ENCODE measurements at places on chromosomes 12 and 14.

GRCh38 chr12:103909811-103910210, 20.4 kb upstream of the HSP90B1 start:
- DNase-seq: no peak

- DNase-seq: peak; percentile 38
These were observed 62.4 kb downstream of the UBR7 start for GRCh38 chr14:93269341-93270068.

DNA sequence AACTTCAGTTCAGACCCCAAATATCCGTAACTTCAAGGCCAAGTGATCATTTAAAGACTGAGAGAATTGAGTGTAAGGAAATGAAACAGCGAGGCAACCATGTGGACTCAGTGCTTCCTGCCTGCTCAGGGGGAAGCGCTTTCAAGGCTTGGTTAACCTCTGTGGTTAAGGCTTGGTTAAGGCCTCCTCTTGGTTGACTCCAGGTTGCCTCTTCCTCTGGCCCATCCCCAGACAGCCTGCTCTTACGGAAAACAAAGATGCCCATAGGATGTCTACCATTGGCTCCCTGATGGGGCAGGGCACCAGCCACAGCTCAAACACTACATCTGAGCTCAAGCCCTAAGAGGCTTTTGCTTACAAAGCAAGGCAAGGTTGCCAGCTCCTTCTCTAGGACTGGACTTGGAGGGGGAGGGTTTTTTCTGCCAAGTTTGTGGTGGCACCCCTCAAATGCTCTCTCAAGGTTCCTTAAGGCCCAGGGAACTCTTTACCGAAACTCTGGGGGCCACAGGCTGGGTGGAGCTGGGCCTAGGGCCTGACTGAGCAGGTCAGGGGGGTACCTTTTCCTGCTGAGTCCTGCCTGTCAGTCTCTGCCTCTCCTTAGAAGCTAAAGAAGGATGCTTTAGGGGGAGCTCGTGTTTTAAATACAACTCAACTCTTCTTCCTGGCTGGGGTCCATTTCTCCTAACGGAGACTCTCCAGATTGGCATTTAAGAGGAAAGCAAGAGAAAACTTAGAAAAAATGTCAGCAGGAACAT, 13.7 kb downstream of the COL2A1 start:
- no peak for DNase-seq

- DNase-seq: peak; percentile 58
These were observed 29.2 kb downstream of the FOS start for GRCh38 chr14:75307700-75308379.

DNA sequence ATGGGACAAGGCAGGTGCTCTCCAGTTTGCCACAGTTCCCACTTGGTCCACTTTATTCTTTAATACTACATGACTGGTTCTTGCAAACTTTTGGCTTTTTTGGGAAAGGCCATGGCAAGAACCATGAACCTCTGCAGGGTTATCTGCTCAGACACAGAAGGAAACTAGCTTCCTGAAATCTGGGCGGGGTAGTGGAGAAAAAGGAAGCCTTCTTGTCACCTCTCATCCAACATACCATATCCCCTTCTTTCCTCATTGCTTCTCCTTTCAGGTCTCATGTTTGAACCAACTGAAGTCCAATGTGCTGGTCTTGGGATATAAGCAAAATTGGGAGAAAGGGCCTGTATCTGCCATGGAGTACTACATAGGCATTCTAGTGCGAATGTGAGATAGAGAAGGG, 5.5 kb upstream of the KLHL33 start:
- DNase-seq: no peak

DNA sequence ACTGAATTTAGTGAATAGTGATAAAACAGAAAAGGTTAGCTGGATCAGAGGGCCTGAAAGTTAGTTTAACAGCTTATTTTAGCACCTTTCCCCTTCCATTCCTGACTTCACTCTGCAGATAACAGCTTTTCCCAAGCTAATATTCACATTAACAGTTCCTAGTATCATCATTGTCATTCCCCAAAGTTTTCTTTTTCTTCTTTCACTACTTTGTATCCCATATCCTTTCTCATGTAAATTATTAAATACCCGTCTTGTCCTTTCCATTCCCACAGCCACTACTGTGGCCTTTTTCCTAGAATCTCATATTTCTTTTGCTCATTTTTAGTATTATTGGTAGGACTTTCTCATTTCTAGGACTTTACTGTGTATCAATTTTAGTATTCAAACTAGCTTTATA, 70.5 kb downstream of the SCFD1 start:
- no peak for DNase-seq

GRCh38 chr14:36805131-36805559, 143.5 kb downstream of the PAX9 start:
- DNase-seq: no peak

DNA sequence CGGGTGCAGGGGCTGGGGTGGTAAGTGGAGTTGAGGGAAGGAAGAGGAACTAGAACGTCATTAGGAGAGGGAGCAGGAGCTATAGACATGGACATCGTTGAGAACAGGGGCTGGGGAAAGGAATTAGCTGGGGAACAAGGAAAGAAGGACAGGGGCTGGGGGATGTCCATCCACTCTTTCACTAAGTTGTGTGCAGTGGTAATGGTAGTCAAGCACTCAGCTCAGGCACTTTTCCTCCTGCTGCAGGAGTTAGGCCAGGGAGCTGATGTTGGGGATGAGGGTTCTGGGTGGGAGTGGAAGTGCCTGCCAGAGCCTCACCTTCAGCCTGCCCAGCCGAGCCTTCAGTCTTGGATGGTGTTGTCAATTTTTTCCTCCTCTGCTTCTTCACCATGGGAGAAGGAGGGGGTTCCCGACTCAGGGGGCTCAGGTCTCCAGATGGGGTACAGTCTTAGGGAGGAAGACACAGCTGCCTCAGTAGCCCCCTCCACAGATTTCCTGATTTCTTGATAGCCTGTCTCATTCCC, 9.2 kb downstream of the AGAP2 start:
- no peak for DNase-seq

- no peak for DNase-seq
These were observed 790.7 kb downstream of the C12orf50 start for GRCh38 chr12:87238466-87238865.

DNA sequence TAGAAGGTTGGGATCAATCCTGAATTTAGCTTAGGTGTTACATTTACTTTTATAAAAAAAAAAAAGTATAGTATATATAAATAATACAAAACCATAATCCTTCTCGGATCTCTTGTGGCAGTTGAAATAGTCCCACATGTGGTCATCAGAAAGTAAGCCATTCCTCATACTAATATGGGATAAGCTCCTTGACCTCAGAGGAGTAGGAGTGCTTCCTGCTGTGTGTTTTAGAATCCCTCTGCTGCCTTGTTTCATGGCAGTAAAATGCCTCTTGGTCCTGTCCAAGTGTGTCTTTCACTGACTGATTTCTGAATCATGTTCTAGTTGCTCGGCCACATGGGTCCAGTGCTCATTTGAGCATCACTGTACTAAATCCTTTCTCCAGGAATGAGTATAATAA, 117.0 kb downstream of the NTN4 start:
- no peak for DNase-seq

DNA sequence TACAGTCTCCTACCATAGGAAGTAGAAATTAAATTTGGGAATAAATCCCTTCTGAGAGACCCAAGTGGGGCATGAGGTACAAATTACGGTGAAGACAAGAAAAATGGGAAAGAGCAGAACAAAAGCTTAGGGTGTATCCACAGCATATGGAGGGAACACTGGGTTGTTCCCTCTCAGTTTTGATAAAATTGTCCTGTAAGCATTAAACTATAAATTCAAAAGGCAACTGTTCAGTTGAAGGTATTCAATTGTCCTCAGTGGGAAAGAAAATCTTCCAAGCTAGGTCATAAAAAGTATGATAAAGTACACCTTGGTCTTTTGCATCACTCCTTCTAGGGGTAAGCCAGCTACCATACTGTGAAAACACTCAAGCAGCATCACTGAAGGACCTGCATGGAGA, 118.3 kb upstream of the LRFN5 start:
- DNase-seq: no peak

GRCh38 chr12:26846416-26846815, 13.4 kb upstream of the ITPR2 start:
- DNase-seq: no peak

DNA sequence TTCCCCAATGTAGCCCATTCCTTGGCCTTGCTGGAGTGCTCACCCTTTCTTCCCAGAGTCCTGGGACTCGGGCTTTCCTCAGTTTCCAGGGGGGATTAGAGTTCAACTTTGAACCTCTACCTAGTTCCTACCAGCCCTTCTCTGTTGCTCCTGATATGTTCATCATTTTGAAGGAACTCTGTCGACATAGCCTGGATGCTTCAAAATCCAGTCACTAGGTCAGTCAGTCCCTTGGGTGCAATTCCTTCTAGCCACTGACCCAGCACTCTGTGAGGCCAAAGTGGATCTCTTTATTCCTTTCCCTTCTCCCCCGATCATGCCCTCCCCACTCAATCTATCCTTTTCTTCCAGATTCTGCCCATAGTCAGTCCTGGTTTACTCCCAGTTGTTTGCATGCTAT, 72.3 kb upstream of the TMCC3 start:
- DNase-seq: no peak

DNA sequence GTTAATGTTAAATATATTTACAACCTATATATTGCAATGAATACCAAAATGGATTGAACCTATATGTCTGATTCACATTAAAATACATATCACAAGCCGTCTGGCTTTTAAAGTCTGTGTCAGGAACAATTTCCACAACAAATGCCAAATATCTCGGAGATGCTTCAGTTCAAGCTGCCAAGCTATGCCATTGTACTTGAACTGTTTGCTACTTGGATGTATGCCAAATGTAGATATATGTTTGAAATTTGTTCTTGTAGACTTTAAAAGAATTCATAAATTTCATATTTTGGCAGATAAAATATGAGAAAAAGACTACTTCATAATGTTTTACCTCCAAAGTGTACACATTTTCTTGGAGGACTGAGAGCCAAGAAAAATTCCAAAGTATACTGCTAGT, 37.0 kb downstream of the WASHC3 start:
- DNase-seq: no peak

GRCh38 chr14:105449276-105450122, 25.1 kb upstream of the CRIP2 start:
- DNase-seq: no peak

- peak; percentile 22 for DNase-seq
These were observed 10.8 kb upstream of the OR11G2 start for GRCh38 chr14:20179880-20180279.

DNA sequence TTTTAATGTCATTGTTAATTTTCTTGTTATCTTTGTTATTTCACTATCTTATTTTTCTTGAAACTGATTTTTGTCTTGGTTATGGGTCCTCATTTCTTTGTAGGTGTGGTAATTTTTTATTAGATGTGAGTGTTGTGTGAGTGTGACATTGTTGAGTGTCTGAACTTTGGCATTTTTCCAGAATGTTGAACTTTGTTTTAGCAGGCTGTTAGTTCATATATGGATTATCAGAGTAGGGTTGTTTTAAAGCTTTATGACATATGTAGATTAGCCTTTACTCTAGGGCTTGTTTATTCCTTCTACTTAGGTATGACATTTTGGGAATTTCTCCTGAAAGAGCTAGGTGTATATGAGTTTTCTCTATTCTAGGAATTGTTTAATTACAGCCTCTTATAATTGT, 103.9 kb downstream of the ARID2 start:
- no peak for DNase-seq

DNA sequence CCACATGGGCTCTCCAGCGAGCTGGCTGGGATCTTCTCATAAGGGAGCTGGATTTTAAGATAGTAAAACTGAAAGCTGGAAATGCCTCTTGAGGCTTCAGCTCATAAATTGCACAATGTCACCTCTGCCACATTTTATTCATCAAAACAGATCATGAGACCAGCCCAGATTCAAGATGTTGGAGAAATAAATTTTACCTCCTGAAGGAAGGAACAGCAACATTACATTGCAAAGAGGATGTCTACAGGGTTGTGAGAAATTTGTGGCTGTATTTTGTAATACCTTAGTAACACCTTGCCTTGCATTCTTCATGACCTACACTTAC, 43.1 kb upstream of the KRR1 start:
- DNase-seq: no peak

GRCh38 chr12:111864913-111865312, 22.9 kb downstream of the MAPKAPK5 start:
- peak; percentile 47 for DNase-seq

GRCh38 chr14:28059254-28059653, 707.3 kb upstream of the FOXG1 start:
- no peak for DNase-seq

GRCh38 chr14:77918448-77918847, 118.5 kb downstream of the ADCK1 start:
- peak; percentile 28 for DNase-seq

DNA sequence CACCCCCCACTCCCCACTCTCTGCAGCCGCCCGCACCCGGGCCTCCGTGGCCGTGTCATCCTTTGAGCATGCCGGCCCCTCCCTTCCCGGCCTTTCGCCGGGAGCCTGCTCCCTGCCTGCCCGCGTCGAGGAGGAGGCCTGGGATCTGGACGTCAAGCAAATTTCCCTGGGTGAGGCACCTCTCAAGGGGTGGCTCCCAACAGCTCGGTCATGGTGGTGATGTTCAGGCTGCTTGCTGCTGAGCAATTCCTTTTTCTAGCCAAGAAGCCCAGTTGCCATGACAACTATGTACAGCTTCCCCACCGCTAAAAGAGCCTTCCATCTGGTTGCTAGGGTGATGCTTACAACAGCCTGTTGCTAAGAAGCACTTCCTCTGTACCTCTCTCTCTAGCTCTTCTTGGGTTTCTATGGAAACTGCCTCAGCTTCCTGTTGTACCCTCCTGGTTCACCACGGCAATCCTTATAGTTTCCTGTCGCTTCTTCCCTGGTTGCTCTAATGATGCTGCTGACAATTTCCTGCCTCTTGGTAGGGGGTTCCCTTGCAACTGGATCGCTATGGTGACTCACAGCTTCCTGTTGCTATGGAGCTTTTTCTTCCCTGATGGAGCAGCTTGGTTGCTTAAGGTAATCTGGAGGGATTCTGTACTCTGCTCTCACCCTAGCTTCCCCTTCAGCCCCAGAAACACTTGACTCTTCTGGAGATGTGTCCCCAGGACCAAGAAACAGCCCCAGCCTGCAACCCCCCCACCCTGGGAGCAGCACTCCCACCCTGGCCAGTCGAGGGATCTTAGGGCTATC, 11.0 kb downstream of the ZNF219 start:
- peak; percentile 62 for DNase-seq

DNA sequence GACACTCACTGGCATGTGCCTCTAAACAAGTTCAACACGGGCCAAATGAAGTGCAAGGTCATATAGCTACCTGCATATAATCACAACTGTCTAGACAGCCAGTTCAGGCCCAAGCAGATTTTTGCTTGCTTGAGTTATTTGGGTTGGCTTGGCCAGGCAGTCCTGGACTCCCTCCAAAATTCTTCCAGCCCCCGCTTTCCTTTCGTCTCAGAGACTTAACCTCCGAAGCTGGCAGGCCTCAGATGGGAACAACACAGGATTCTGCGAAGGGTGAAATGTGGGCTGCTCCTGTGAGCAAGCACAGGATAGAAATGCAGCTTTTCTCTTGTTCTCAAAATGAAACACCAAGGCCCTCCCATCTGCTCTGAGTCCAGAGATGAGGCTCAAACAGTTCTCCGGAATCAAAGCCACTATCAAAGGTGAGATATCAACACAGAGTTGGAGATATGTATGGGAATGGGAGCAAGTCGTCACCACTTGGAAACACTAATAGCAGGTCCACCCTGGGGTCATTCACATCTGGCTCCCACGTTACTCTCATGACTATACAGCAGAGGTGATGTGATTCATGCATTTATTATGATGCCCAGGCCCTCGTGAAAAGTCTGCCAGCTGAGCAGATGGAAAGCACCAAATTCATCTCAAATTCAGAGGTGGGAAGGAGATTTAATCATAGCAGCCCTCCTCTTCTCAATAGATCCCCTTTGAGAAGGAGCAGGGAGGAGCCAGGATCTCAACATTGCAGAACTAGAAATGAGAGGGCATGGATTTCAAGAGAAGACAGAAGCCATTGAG, 389.8 kb downstream of the NUAK1 start:
- DNase-seq: no peak
